ENCODE measurements at places on chromosomes 11 and 22. TPM values are rescaled to one million over a fixed set of nuclear protein-coding genes. Genes with fewer than 3 reads are reported as not detected.

DNA sequence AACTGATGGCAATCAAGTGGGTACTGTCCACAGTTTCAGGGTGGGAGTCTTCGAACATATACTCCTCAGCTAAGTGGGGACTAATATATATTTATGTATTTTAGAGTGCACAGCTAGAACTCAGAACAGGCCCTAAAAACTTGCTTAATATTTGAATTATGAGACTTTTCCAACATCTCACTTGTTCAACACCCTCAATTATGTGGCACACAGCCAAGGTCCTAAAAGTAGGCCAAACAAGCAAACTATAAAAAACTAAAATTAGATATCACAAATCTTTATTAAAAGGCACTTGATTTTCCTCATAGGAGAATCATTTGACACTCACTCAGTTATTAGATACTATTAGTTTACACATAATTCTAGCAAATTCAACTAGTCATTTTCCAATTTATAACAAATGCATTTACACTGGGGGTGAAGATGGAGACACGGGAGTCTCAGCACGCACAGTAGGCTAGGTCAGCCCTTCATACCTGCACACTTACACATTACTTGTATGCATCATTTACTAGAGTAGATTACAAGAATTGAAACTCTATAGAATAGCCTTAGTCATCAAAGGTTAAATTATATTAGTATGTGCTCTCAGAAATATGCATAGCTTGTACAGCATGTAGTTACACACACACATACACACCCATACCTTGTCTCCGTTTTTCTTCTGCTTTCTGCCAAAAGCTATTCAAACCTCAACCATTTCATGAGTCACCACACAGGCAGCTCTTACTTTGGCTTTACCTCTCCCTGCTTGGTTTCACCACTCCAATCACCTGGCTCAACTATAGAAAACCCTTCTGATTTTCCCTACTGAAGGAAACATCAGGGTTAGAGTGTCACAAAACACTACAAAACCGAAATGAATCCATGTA, 171.5 kb downstream of the SBF2 start:
- H3K4me3 ChIP-seq = no peak overlapping the region
- no peaks in the 10 kb centered on the region for H3K27me3 ChIP-seq
- no peak for DNase-seq
- H3K27ac ChIP-seq = no peak overlapping the region
- no peaks in the 10 kb centered on the region for H3K4me1 ChIP-seq

DNA sequence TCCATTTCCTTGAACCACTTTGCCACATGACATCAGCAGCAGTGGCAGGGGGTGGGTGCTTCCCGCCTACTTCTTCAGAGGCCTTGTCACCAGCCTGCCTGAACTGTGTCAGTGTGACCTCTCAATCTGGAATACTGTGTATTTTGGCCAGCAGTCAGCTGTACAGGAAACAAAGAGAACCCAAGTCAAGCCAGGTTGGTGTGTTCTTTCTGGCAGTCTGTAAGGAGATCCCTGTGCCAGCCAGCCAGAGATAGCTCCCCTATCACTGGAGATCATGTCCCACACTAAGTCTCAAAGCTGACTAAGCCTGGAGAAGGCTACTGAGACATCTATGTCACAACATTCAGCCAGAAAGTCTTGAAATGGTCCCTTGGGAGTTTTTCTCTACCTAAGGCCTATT, 142.1 kb downstream of the TRPC6 start:
- no peak overlapping the region for H3K27ac ChIP-seq
- H3K4me3 ChIP-seq = no peak overlapping the region
- H3K4me1 ChIP-seq = no peaks in the 10 kb centered on the region
- H3K27me3 ChIP-seq = no peaks in the 10 kb centered on the region
- no peak for DNase-seq

DNA sequence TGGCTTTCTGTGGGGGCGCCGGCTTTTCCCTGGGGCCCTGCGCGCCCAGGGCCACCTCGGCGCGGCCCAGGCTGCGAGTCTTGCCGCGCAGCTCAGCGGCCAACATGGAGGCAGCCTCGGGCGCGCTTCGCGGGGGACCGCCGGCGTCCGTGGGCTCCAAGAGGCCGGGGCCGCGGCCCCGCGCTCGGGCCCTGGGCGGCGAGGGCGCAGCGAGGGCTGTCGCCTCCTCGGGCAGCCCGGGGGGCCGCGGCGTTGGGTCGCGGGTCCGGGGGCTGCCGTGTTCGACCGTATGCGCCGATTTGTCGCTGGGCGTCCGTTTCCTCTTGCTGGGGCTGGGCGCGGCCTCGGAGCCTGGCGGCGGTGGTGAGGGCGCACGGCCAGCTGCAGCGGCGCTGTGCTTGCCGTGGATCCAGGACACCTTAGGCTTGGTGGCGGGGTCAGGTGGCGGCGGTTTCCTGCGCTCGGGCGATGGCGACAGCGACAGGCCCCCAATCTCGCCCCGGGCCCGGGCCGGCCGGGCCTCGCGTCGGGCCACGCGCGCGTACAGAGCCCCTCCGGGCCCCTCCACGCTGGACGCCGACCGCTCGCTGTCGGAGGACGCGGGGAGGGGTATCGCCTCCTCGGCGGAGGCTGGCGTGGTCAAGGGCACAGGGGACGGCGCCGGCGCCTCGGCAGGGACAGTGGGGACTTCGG, 11.9 kb downstream of the SCARF2 start:
- no peaks in the 10 kb centered on the region for H3K36me3 ChIP-seq
- no peak overlapping the region for H3K27ac ChIP-seq
- no peak overlapping the region for H3K4me3 ChIP-seq
- peaks cover 13% of the 10 kb centered on the region for H3K27me3 ChIP-seq
- H3K4me1 ChIP-seq = peaks cover 18% of the 10 kb centered on the region

GRCh38 chr11:44634401-44635281, 69.2 kb downstream of the CD82 start:
- H3K27me3 ChIP-seq = no peaks in the 10 kb centered on the region
- no peaks in the 10 kb centered on the region for H3K36me3 ChIP-seq
- no peak overlapping the region for H3K4me3 ChIP-seq
- H3K4me1 ChIP-seq = no peaks in the 10 kb centered on the region
- DNase-seq = no peak
- no peak overlapping the region for H3K27ac ChIP-seq

- peak within 1 kb of the TSS; percentile 88 for H3K4me3 ChIP-seq
- H3K4me1 ChIP-seq = peaks cover 40% of the 10 kb centered on the region
- no peaks in the 10 kb centered on the region for H3K27me3 ChIP-seq
- H3K27ac ChIP-seq = peak within 1 kb of the TSS; percentile 71
- peak; percentile 47 for DNase-seq
- H3K36me3 ChIP-seq = no peaks in the 10 kb centered on the region
Measured at GRCh38 chr11:126282736-126283591, at the start of gene TIRAP. TSS of gene TIRAP (plus strand) at chr11:126283093. CDS start at chr11:126290895, 7,802 bp downstream.

DNA sequence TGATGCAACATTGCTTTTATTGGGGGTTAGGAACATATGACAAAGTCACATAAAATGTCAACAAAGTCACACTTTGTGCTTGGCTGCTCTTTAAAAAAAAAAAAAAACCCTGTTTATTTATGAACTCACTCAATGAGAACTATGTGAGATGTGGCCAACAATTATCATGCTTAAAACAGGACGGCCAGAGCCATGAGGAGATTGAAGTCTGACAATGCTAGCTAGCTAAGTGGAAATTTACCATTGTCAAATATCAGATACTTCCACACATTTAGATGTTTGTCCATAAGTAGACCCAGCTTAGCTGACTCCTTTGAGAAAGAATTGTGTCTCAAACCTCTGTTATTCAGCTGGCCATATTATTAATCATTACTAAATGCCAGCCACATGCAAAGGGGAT, 26.9 kb downstream of the BLID start:
- no peak overlapping the region for H3K27ac ChIP-seq
- no peaks in the 10 kb centered on the region for H3K27me3 ChIP-seq
- no peaks in the 10 kb centered on the region for H3K4me1 ChIP-seq
- no peak overlapping the region for H3K4me3 ChIP-seq
- DNase-seq = no peak
- H3K36me3 ChIP-seq = no peaks in the 10 kb centered on the region

GRCh38 chr22:31917227-31917921, 27.0 kb upstream of the YWHAH start:
- no peaks in the 10 kb centered on the region for H3K4me1 ChIP-seq
- no peaks in the 10 kb centered on the region for H3K36me3 ChIP-seq
- DNase-seq = no peak
- H3K27ac ChIP-seq = no peak overlapping the region

DNA sequence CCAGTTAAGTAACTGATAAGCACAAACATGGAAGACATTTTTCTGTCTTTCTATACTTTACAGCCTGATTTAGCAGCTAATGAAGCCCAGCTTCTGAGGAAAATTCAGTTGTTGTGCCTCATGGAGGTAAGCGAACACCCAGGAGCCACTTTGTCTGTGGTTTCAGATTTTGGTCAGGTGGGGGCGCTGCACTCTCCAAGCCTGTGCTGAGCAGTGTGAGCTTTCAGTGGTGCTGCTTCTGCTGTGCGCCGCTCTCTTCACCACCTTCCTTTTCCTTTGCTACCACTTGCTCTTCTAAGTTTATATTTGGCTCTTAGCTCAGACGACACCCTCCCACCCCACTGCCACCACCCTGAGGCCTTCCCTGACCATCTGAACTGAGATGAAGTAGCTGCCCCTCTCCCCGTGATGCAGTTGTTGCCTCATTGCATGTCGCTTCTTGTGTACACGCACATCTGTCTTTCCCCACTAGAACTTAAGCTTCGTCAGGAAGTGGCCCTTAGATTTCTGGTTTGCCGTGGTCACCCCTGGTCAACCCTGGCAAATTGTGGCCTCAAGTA, 14.0 kb downstream of the PSMD13 start:
- no peaks in the 10 kb centered on the region for H3K27me3 ChIP-seq
- peaks cover 53% of the 10 kb centered on the region for H3K36me3 ChIP-seq
- DNase-seq = peak; percentile 71
- H3K4me3 ChIP-seq = no peak overlapping the region
- H3K27ac ChIP-seq = no peak overlapping the region

DNA sequence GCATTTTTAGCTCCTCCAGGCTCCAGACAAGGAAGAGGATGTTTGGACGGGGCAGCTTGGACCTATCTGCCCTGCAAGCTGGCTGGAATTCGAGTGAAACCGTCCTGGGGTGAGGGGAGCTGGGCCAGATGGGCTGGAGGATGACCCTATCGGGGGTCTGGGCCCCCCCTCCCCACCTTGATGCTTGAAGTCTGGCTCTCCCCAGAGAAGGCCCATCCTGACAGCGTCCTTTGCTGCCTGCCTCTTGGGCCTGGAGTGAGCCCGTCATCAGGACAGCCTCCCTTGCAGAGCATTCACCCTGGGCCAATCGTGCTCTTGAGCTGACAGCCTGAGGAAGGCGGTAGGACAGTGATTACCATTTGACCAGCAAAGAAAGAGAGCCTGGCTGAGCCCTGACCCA, 5.3 kb upstream of the PDGFB start:
- no peak overlapping the region for H3K27ac ChIP-seq
- no peak overlapping the region for H3K4me3 ChIP-seq
- H3K27me3 ChIP-seq = no peaks in the 10 kb centered on the region
- H3K36me3 ChIP-seq = no peaks in the 10 kb centered on the region
- peaks cover 40% of the 10 kb centered on the region for H3K4me1 ChIP-seq

GRCh38 chr11:83908298-83908856, 622.2 kb upstream of the CCDC90B start:
- H3K4me1 ChIP-seq = no peaks in the 10 kb centered on the region
- no peaks in the 10 kb centered on the region for H3K36me3 ChIP-seq
- DNase-seq = no peak
- H3K27ac ChIP-seq = no peak overlapping the region
- H3K27me3 ChIP-seq = no peaks in the 10 kb centered on the region

- no peak overlapping the region for H3K4me3 ChIP-seq
- DNase-seq = no peak
- no peaks in the 10 kb centered on the region for H3K27me3 ChIP-seq
- H3K27ac ChIP-seq = no peak overlapping the region
- no peaks in the 10 kb centered on the region for H3K36me3 ChIP-seq
Measured at GRCh38 chr11:45042560-45042959, 91.9 kb upstream of the TP53I11 start.

GRCh38 chr11:112470355-112470754, 209.7 kb upstream of the PLET1 start:
- no peak overlapping the region for H3K4me3 ChIP-seq
- no peaks in the 10 kb centered on the region for H3K27me3 ChIP-seq
- no peak for DNase-seq
- H3K4me1 ChIP-seq = no peaks in the 10 kb centered on the region

GRCh38 chr11:62806611-62807121, 1.4 kb upstream of the NXF1 start:
- H3K4me1 ChIP-seq = peaks cover 22% of the 10 kb centered on the region
- no peak for DNase-seq
- no peaks in the 10 kb centered on the region for H3K27me3 ChIP-seq
- H3K4me3 ChIP-seq = no peak overlapping the region
- no peak overlapping the region for H3K27ac ChIP-seq

- H3K27me3 ChIP-seq = no peaks in the 10 kb centered on the region
- no peak overlapping the region for H3K4me3 ChIP-seq
- H3K27ac ChIP-seq = no peak overlapping the region
- no peak for DNase-seq
Measured at GRCh38 chr11:21893565-21893867, 299.4 kb upstream of the ANO5 start.

GRCh38 chr11:18650859-18651557, 16.9 kb upstream of the SPTY2D1 start:
- H3K27ac ChIP-seq = no peak overlapping the region
- no peak overlapping the region for H3K4me3 ChIP-seq
- H3K4me1 ChIP-seq = no peaks in the 10 kb centered on the region
- no peaks in the 10 kb centered on the region for H3K27me3 ChIP-seq
- DNase-seq = no peak

- no peaks in the 10 kb centered on the region for H3K27me3 ChIP-seq
- H3K27ac ChIP-seq = no peak overlapping the region
- H3K4me3 ChIP-seq = no peak overlapping the region
- no peak for DNase-seq
- H3K4me1 ChIP-seq = no peaks in the 10 kb centered on the region
- no peaks in the 10 kb centered on the region for H3K36me3 ChIP-seq
Measured at GRCh38 chr11:105000167-105000566, 22.8 kb downstream of the CASP5 start.

- H3K4me1 ChIP-seq = no peaks in the 10 kb centered on the region
- H3K36me3 ChIP-seq = no peaks in the 10 kb centered on the region
- H3K4me3 ChIP-seq = no peak overlapping the region
- no peaks in the 10 kb centered on the region for H3K27me3 ChIP-seq
- H3K27ac ChIP-seq = no peak overlapping the region
- DNase-seq = no peak
Measured at GRCh38 chr22:17272511-17272991, 53.3 kb upstream of the ADA2 start.

- no peaks in the 10 kb centered on the region for H3K36me3 ChIP-seq
- H3K27me3 ChIP-seq = no peaks in the 10 kb centered on the region
- peaks cover 51% of the 10 kb centered on the region for H3K4me1 ChIP-seq
Measured at GRCh38 chr22:42313804-42314581, 43.5 kb upstream of the TCF20 start.

Gene SCO2
- 3.5 TPM for total RNA-seq

Gene RBMXL2
- total RNA-seq = not detected

Gene SNX32
- 2.8 TPM for total RNA-seq

Gene SOX10
- total RNA-seq = not detected

Gene TMEM121B
- total RNA-seq = 0.11 TPM

Gene MUC15
- total RNA-seq = not detected

Gene C11orf16
- not detected for total RNA-seq

Gene OR52I2
- not detected for total RNA-seq

Gene STK33
- total RNA-seq = 2.5 TPM
